ENCODE measurements at places on chromosomes 3 and 15. TPM values are rescaled to one million over a fixed set of nuclear protein-coding genes. Genes with fewer than 3 reads are reported as not detected.

Gene CRYGS
- 1.1 TPM for total RNA-seq

Gene ACKR2
- total RNA-seq: 0.26 TPM

Gene CIDEC
- total RNA-seq: not detected

Gene TMEM40
- not detected for total RNA-seq

Gene STOML1
- total RNA-seq: 22.4 TPM

Gene PDE12
- total RNA-seq: 12.4 TPM

Gene GOLGA8N
- total RNA-seq: 10.3 TPM

Gene GOLGA8H
- 1.1 TPM for total RNA-seq

Gene FBLN2
- total RNA-seq: 547 TPM

Gene HYKK
- 2.2 TPM for total RNA-seq

Gene ERC2
- 0.53 TPM for total RNA-seq

Gene PLAAT1
- not detected for total RNA-seq

Gene GNB4
- 57.2 TPM for total RNA-seq

Gene STRIT1
- total RNA-seq: not detected

Gene TEX55
- not detected for total RNA-seq

Gene KCNMB3
- 1.8 TPM for total RNA-seq

Gene ATP13A5
- not detected for total RNA-seq

Gene DUOX2
- not detected for total RNA-seq

Gene GCSAM
- total RNA-seq: not detected

Gene AHSG
- not detected for total RNA-seq

Gene CHRNA7
- total RNA-seq: 5.3 TPM

Gene CRBN
- 61.0 TPM for total RNA-seq

Gene SKOR1
- 0.19 TPM for total RNA-seq

Gene GOLGA6B
- total RNA-seq: not detected

Gene FHIT
- total RNA-seq: 0.53 TPM

Gene ZPLD1
- 0.26 TPM for total RNA-seq

Gene LRRC57
- total RNA-seq: 9.9 TPM

Gene RAB6B
- total RNA-seq: 0.13 TPM

Gene B3GNT5
- 5.5 TPM for total RNA-seq

Gene SMCO1
- total RNA-seq: not detected

Gene ITPKA
- 1.7 TPM for total RNA-seq

Gene ANKUB1
- total RNA-seq: not detected

Gene P2RY14
- not detected for total RNA-seq

Gene HHATL
- not detected for total RNA-seq

Gene NCEH1
- 46.6 TPM for total RNA-seq

Gene KCNMB2
- not detected for total RNA-seq

Gene CKMT1A
- total RNA-seq: not detected

Gene MAP1A
- total RNA-seq: 49.3 TPM

Gene FBXO40
- total RNA-seq: not detected

Gene MESP1
- total RNA-seq: 0.37 TPM

Measured in aortic smooth muscle cell (primary cell).